ENCODE measurements at places on chromosomes 13 and 19.
A peak's percentile ranks its signal among the peaks of the same experiment; 100 is the strongest.

GRCh38 chr13:32153056-32153455 is 121.5 kb downstream of the FRY start:
- DNase-seq, result no peak

GRCh38 chr19:7230826-7231225 is 63.4 kb downstream of the INSR start:
- DNase-seq, result no peak

- DNase-seq, result peak; percentile 94
Observed at GRCh38 chr13:44436589-44437337, 63.1 kb downstream of the SERP2 start.

- no peak for DNase-seq
Observed at GRCh38 chr13:79547211-79548195, 66.5 kb downstream of the NDFIP2 start.

DNA sequence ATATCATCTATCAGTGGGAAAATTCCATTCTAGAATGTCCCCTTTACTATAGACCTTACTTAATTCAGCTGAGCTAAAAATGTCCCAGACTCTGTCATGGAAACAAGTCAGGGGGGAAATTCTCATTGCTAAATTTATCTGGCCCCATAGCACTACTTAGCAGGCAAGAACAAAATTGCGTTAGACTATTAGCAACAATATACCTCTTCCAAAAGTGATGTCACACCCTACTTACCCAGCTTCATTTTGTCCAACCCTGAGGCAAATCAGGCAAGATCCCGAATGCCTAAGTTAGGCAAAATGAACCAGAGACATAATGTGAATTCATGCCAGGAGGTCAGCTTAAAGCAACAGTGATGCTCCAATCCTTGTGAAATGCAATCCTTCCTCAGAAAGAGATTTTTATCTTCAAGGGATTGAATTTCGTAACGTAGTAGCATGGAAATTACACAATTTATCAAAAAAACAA is 93.7 kb downstream of the FRY start:
- no peak for DNase-seq

GRCh38 chr13:57633950-57634838 is 2.6 kb downstream of the PCDH17 start:
- no peak for DNase-seq

- no peak for DNase-seq
Observed at GRCh38 chr13:73870036-73870741, 264.0 kb downstream of the KLF12 start.

DNA sequence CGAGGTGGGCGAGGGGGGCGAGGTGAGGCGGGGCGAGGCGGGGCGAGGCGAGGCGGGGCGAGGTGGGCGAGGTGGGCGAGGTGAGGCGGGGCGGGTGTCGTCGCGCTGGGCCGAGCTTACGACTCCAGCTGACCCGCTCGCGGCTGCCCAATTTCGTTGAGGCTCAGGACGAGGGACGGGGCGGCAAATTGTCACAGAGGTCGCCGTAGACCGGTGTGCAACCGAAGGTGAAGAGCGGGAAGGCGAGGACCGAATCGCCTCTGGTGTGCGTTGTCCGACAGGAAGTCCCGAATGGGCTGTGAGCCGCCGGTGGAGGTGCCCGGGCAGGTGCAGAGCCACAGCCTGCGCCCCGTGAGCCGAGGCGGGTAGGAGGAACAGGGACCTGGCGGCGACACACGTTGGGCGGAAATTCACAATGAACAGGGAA is at the start of gene LACC1:
Gene LACC1, plus strand, starts transcription at position 150 of the 427 bp plus-strand sequence. CDS start 1,082 bp downstream, outside the sequence.
- no peak for DNase-seq

Measured in breast epithelium (tissue), 4 donors.